ENCODE measurements at places on chromosomes 5 and 9.

- DNase-seq, result no peak
Observed at GRCh38 chr5:148998174-148998797, 64.6 kb downstream of the SH3TC2 start.

DNA sequence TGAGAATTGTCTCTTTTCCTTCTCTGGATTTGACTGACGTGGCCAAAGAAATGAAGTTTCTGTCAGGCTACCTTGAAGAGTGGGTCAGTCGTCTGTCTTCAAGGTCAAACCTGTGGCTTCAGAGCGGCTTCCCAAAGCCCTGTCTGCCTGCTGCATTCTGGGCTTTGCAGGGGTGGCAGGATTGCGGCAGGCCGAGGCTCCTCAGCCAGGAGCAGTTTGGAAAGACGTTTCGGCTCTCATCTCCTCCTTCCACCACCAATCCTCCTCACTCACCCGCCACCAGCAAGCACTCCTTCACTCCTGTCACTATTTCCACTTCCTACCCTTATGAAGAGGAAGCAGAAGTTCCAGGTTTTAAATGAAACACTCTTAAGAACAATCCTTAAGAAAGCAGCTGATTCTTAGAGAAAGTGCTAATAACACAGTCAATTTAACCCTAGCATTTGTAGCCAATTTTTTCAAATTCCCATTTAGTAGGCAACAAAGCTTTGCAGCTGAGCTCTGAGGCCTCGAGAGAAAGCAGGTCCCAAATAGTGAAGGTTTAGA lies 351.7 kb downstream of the ZNF608 start:
- DNase-seq, result no peak

GRCh38 chr5:14728459-14728938 lies 64.0 kb downstream of the OTULIN start:
- DNase-seq, result no peak

DNA sequence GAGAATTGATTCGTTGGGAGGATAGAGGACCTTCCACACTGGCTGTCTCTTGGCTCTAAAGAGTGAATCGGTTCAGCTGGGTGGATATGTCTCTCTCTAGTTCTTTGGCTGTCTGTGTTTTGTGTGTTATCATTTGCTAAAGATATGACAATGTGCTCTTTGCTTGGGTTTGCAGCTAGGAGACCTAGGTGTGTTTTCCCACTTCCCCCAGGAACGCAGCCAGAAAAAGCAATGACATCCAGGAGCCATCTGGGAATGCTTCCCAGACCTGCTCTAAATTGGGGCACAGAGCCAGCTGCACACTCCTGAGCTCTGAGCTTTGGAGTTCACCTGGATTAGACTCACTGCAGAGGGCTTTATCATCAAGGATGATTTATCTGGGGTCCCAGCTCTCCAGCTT lies 12.8 kb upstream of the PDZD2 start:
- DNase-seq, result peak; percentile 60

- no peak for DNase-seq
Observed at GRCh38 chr5:114477816-114478334, 116.0 kb downstream of the KCNN2 start.

- no peak for DNase-seq
Observed at GRCh38 chr5:18807256-18808149, 1173.2 kb downstream of the TAF11L14 start.

- no peak for DNase-seq
Observed at GRCh38 chr5:171496456-171496855, 77.0 kb downstream of the FGF18 start.

- no peak for DNase-seq
Observed at GRCh38 chr5:173907686-173908371, 19.7 kb downstream of the CPEB4 start.

- peak; percentile 40 for DNase-seq
Observed at GRCh38 chr5:133230823-133231578, 179.2 kb downstream of the HSPA4 start.

- DNase-seq, result no peak
Observed at GRCh38 chr5:106796081-106796480, 874.7 kb downstream of the EFNA5 start.

DNA sequence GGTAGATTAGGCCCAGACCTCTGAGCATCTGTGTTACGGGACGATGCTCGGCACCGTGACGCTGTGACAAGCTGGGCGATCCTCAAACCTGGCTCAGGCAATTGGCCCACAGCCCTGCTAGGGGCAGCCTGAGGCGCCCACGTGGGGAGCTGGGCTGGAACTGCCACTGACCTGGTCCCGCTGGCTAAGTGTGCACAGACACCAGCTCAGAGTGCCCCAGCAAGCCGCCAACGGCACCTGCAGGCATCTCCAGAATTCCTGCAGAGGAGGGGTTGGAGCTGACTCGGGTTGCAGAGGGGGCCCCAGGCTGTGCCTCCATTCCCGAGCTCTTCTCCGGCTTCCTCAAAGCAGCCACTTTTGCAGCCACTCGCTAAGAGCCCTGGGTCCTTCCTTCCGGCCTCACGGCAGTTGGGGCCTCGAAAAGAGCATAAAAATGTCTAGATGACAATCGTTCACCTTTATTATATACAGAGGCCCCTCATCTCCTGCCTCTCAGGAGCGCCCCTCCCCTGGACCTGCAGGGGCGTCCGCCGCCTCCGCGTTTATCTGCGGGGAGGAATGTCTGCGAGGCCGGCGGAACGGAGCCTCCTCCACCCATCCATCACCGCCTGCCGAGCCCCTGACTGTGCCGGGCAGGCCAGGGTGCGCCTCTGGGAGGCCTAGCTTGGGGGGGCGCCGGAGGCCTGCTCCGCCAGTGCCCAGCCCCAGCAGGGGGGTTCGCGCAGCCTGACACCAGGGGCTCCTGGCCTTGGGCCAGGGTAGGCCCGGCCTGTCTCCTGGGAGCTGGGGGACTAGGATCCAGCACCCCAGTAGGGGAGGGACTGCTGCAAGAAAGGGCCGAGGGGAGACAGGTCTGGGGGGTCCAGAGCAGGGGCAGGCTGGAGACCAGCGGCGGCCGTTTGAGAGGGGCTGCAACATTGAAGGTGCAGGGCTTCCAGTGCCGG lies 144.9 kb downstream of the BARX1 start:
- DNase-seq, result no peak

DNA sequence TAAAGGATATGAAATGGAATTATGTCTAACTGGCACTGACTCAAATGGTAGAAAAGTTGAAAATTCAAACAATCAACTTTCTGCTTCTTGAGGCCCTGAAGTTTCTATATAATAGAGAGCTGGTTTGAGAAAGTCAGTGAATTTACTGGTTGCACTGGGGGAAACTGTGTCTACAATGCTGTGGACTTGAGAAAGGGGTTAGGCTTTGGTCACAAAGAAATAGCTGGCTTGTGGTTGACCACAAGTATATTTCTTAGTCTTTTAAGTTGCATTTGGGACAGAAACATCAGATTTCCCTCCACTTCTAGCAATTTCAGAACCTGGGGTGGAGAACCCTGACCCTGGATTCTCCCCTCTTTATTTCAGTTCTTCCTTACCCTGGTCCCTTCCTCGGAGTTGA lies 192.6 kb upstream of the ACTBL2 start:
- DNase-seq, result no peak

GRCh38 chr5:149490599-149491485 lies 60.4 kb downstream of the CSNK1A1 start:
- DNase-seq, result no peak

GRCh38 chr9:120655005-120655622 lies 59.2 kb downstream of the MEGF9 start:
- no peak for DNase-seq

GRCh38 chr5:178625679-178626483 lies 969 bp downstream of the CLK4 start:
- DNase-seq, result no peak

DNA sequence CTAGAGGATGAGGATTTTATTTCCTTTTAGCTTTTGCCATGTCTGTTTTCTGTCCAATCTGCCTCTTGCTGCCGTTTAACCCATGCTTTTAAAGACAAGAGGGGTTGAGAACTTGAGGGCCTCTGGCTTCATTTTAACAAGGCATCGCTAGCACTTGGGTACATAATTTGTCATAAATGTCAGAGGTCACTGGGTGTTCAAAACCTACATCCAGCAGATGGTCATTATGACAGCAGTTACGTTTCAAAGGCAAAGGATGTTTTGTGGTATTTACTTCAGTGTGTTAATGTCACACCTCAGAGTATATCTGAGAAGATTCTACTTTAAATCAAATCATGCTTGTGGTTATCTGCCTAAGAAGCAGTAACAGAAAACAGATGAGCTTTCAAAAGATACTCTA lies 918.3 kb downstream of the NR2F1-AS1 start:
- no peak for DNase-seq

GRCh38 chr9:128723352-128723865 lies 518 bp downstream of the ZDHHC12 start:
- DNase-seq, result no peak
